H1 (cell line): ENCODE measurements at places on chromosomes 16 and 17. TPM values are rescaled to one million over a fixed set of nuclear protein-coding genes. Genes with fewer than 3 reads are reported as not detected.

DNA sequence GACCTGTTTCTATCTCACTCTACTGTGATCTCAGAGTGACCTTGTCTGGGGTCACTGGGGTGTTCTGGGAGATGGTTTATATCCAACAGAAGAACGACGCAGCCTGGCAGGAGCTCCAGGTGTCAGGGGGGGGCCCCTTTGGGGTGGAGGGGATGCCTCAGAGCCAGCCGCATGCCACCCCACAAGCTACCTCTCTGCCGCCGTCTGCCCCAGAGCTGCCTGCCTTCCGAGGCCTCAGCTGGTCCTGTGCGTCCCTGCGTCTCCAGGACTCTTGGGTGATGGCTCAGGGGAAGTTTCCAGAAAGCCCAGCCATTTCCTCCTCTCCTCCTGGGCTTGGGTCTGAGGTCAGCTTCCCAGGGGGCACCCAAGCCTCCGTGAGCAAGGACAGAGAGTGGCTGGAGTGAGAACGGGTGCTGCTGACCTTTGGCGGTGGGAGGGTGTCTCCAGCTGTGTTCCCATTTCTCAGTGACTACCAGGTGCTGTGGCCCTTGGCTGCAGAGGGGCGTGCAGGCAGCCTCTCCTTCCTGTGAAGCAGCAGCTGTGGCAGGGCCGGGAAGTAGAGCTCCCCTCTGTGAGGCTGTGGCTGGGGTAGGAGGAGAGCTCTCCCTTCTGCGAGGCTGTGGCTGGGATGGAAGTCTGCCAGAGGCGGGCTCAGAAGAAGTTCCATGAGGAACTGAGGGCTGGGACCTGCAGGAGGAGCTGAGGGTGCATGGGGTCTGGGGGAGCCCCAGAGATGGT, 19.8 kb downstream of the JPH3 start:
- DNase-seq = no peak

The ADCY7 gene
- 4.7 and 5.1 TPM in 2 replicates for total RNA-seq

DNA sequence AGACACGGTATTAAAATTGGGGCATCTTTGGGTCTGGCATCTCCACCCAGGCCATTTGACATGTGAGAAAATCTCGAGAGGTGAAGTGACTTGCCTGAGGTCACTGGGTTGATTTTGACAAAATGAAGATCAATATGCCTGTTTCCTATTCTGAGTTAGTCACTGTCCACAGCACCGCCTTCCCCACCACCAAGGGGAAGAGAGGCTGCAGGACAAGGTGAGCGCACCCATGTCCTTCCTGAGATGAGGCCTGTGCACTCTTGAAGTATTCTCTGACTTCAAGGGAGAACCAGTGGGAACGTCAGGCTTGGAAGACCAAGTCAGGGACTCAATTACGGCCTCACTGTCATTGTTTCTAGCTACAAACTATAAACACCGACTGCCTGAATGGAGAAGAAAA, 49.9 kb upstream of the WSB1 start:
- DNase-seq = no peak

DNA sequence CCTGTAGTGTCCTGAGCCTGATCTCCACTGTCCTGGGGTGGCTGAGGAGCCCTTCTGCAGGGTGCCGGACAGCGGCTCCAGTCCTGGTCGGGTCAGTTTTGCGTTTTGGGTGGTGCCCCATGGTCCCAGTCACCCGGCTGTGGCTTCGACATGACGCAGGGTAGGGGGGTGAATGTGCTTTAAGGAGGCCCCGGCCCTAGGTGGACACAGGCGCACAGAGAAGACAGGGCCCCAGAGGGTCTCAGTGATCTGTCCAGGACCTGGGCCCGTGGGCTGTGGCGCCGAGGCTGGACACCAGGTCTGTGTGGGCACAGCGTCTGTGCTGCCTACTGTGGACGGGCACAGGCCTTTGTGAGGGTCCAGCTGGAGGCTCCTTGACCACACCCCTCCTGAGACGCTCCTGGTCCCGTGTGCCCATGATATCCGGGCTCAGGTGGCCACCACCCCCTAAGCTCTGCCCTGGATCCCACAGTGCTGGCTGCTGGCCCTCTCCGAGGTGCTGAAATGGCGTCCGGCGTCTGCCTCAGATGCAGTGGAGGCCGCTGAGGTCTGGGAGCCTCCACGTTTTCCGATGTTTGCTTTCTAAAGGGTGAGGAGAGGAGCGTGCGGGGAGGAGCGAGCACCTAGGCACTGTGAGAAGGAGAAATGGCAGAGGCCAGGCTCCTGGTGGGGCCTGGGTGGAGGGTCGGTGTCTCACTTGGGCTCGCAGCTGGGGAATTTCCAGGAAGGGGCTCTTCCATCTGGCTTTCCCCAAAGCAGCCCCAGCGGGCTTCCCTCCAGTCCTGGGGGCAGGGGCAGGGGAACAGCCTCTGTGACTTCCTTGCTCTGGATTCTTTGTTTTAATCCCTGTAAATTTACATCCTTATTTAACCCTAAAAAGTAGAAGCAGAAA, 56.1 kb upstream of the ACSF3 start:
- peak; percentile 87 for DNase-seq

DNA sequence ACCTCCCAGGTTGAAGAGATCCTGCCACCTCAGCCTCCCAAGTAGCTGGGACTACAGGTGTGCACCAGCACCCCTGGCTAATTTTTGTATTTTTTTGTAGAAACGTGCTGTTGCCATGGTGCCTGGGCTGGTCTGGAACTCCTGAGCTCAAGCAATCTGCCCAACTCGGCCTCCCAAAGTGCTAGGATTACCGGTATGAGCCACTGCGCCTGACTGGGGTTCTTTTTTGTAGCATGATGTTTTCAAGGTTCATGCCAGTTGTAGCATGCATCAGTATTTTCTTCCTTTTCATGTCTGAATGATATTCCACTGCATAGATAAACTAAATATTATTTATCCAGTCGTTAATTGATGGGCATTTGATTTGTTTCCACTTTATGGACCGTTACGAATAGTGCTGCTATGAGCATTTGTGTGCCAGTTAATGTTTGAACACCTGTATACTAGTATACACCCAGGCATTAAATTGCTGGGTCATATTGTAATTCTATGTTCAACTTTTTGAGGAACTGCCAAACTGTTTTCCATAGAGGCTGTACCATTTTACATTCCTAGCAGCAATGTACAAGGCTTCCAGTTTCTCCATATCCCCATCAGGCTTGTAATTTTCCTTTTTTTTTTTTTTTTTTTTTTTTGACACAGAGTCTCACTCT, 24.8 kb upstream of the CEP20 start:
- DNase-seq = no peak

GRCh38 chr17:78616946-78617345, 39.8 kb upstream of the DNAH17 start:
- no peak for DNase-seq

DNA sequence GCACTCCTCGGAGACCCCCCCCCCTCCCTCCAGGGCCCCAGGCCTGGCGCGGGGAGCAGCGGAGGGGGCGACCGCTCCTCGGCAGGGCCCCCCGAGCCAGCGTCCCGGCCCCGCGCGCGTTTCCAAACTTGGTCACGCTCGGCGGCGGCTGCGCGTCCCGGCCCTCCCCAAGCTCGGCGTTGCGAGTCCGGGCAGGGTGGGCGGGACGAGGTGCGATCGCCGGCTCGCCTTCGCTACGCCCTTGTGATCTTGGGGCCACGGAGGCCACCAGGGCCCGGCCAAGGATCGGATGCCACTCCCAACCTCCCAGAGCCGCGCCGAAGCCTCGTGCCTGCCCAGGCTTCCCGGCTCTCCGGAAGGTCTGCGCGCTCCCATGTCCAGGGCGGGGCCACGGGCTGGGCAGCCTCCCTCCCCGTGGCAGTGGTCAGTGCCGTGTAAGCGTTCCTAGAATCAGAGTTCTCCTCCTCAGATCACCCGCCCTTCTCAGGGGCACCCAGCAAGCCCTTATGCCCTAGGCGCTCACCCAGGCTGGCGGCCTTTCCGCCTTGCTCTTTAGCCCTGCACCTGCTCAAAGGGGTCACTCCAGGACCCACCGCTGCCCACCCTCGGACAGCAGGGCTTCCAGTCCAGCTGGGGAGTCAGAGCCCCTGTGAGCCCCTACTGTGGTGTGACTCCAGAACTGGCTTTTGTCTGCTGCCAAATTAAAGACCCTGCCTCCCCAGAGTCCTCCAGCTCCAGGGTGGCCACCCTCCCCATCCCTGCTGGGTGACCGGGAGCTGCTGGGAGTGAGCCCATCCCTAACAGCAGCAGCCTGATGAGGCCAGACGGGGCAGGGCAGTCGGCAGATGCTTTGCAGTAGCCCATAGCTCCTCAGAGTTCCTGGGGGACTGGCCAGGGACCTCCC, 12.2 kb upstream of the MRPS23 start:
- DNase-seq = no peak

- DNase-seq = no peak
Measured at GRCh38 chr17:45293413-45294211, 23.2 kb downstream of the MAP3K14 start.

GRCh38 chr16:67271446-67271845, 7.9 kb upstream of the PLEKHG4 start:
- DNase-seq = no peak

The NOTUM gene
- 0.76 and 1.1 TPM in 2 replicates for total RNA-seq
